ENCODE measurements at places on chromosomes 13 and 19.

DNA sequence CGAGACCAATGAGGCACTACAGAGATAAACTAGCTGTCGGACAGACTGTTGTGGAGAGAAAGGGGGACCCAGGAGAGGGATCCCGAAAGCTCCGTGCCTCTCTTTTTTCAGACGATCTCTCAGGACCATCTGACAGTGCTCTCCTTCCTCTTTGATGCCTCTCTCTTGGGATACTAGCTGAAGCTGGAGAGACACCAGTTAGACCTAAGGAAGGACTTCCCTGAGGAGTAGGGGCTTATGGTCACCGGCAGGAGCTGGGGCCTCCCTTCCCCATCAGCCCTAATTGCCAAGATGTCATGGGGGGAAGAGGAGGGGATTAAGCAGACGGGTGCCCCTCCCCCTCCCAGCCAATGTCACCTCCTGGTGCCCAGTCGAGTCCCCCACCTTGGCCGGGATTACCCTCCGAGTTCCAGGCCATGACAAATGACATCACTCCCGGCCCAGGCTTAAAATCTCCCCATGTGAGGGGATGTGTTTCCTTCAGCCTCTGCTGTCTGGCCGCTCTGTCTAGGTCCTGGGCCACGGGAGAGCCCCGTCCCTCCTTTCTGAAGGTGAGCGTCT, at the start of gene CRX:
Gene CRX (plus strand): TSS at position 478 of the 561 bp plus-strand sequence. CDS start 12,507 bp downstream, outside the sequence.
- no peak for DNase-seq

DNA sequence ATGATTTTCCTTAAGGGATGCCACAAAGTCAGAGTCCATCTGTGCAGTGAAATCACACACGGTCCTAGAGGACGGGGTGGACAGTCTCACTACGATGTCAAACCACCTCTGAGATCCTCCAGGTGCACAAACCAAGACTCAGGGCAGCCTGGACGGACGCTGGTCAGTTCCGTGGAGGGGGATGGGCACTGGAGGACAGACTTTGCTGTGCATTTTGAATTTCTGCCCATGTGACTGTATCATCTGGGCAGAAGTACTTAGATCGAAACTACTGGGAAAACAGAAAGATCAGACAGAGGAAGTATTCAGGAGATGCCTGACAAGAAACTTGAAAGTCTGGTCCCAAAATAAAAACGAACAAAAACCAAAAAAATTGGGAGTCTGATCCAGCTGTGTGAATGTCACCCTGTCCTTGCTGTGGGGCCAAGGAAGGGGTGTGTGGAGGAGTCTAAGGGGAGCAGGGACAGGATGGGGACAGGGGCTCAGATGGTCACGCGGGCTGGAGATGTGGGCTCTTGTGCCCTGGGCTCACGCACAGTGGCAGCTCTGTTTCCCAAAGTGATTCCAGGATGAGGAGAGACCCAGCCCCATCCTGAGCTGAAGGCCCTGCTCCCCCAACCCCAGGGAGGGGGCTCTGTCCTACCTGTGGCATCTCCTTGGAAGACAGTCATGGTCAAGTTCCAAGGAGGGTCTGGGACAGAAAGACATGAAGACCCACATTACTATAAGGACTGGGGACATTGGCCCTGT, 1.5 kb downstream of the SIGLEC8 start:
- DNase-seq = no peak

DNA sequence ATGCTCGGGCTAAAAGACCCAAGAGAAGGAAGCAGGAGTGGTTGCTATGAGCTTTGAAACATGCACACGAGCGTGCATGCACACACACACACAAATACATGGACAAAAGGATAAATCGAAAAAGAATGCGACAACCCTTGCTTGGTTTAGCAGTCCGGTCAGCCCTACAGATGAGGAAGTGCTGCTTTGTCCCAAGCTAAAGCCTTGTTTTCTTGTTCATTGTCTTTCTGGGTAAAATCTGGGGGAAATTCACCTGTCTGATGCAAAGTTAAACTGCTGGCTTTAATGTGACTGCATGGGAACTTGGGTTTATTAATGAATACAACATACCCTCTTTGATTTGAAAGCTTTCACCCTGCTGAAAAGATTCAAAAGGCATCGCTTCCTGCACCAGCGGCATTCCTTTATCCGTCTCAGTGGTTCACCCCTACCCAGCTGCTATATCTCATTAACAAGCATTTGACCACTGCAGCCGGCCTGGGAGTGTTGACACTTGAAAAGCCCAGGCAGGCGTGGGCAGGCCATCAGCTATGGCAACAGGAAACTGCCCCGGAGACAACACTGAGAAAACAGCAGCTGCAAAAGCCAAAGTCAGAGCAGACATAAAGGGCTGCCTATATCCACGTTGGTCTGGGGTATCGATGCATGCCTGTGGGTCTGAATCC, 301.7 kb downstream of the NDFIP2 start:
- no peak for DNase-seq

DNA sequence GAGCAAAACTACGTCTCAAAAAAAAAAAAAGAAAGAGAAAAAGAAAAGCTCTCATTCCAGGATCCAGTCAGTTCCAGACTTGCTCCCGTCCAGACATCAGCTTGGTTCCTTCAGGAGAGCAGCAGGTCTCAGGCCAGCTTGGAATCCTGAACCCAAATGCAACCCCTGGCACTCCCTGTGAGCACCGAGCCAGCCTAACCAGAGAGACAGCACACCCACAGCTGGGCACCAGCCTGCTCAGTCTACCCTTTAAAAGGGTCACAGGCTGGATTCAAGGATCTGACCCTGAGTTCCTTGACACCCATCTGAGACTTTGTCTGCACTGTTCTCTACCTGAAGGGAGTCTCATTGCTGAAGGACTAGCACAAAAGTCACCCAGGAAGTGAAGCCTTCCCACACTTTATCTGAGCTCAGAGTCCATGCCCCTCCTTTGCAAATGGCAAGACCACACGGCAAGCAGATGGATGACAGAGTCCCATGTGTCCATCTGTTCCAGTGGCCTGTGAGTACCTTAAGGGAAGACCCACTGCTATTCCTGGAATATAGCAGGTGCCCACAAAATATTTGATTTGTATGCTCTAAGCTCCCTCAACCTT, 1.4 kb downstream of the PEPD start:
- DNase-seq = no peak

Data from activated CD4-positive, alpha-beta T cell treated with anti-CD3 and anti-CD28 coated beads, Interleukin-10, Interleukin-2, amounts not matched to agents 100 ng/mL and 50 ng/mL, durations not matched to agents 16 hours and 8 hours (primary cell).